ENCODE measurements at places on chromosomes 13 and 19. TPM values are rescaled to one million over a fixed set of nuclear protein-coding genes. Genes with fewer than 3 reads are reported as not detected.

KLK12 gene
- not detected for total RNA-seq

SWSAP1 gene
- 0.50 TPM for total RNA-seq

ZNF431 gene
- 1.5 TPM for total RNA-seq

SIGLEC11 gene
- not detected for total RNA-seq

PGLYRP1 gene
- not detected for total RNA-seq

FFAR1 gene
- total RNA-seq, result not detected

GRCh38 chr13:24008679-24009078 lies 111.4 kb upstream of the C1QTNF9B start:
- no peak for DNase-seq

- no peak for DNase-seq
Measured at GRCh38 chr19:43620061-43621001, 902 bp upstream of the ZNF428 start.

DNA sequence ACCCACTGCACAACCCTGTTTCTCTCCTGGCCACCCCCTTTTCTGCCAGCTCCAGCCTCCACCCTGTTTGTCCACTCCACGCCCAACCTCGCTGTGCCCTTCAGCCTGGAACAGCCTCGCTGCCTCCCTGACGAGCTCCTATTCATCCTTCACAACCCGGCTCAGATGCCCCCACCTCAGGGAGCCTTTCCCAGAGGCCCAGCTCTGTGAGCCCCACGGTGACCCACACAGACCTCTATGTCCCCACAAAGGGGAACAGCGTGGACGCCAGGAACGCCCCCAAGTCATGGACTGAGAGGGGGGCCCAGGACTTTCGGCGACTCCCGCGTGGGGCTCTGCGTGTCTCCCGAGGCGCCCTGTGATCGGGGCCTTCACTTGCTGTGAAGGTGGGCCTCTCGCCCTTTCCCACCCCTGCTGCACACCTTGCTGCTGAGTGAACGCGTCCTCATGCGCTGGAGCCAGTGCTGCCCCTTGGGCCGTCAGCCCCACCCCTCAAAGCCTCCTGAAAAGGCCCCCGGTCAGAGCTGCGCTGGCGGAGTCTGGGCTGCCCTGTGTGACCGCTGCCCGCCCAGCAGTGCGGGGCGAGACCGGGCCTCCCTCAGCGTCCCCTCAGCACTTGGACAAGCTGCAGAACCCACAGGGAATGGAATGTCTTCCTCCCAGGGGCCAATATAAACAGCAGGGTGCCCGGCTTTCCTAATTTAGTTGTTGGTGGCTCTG lies 40.0 kb downstream of the ADPRHL1 start:
- DNase-seq, result peak; percentile 52

DNA sequence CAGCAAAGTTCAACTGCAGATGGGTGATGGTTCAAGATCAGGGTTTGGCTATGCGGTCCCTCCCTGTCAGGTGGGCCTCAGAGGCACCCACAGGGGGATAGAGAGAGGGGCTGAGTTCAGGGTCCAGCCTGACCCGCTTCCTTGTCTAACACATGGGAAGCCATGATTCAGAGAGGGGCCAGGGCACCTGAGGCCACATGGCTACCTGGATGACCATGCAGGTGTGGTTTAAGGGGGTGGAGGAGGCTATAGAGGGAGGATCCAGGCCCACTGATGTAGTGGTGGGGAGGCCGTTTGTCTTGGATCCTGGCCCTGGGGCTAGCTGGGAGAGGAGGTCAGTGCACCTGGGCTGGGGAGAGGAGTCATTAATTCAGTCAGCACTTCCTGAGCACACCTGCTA lies 56.7 kb downstream of the ZNF536 start:
- DNase-seq, result no peak

DNA sequence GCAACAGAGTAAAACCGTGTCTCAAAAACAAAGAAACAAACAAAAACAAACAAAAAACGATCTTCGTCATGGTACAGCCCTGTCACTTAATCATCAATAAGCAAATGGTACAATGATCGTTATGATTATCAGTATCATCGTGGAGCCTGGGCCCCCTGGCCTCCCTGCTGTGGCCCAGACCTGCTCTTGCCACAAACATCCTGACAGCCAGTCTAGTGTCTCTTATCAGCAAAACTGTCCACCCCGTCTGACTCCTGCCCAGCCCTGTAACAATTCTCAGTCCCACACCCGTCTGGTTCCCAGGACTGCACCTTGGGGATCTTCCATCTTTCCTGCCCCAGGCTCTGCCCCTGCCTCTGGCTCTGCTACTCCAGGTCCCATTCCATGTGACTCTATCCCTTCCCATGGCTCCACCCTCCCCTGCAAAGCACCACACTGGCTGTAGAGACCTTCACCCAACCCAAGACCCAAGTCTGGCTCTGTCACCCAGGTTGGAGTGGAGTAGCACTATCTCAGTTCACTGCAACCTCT lies 5.7 kb downstream of the ZNF653 start:
- no peak for DNase-seq

- no peak for DNase-seq
Measured at GRCh38 chr19:19429361-19429760, 23.9 kb downstream of the GATAD2A start.

DNA sequence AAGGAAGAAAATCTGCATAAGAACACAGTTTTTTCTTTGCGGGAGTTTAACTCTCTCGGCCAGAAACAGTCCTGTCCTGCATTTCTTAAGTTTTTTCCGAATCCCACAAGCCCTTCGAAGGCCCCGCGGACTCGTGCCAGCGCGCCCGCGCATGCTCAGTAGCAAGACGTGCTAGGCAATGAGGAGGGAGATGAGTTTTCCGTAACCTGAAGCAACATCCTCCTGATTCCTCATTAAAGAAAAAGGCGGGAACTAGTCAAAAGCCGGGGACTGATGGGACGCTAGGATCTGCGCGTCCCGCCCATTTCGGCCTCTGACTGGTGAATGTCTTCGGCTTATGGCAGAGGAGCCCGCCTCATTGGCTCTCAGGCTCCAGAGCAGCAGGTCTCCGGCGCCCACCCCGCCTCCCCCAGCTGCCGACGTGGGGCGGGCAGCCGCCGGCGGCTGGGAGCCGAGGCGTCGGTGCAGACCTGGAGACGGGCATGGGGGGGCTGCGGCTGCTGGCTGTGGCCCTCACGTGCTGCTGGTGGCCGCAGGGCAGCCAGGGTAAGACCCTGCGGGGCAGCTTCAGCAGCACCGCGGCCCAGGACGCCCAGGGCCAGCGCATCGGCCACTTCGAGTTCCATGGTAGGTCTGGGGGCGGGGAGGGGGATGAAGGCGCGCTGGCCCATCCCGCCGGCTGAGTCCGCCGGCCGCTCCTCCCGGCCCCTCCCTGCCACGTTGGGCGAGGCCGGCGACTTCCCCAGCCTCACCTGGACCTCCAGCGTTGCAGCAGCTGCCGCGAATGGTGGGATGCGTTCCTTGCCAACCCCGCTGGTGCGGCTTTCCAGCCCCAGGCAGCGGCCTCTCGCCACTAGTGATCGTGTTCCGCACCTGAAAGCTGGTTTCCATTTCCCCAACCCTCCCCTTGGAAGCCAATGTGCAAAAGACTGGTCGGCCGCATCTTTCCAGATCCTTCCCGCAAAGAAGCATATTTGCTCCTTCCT lies at the start of gene GPR180:
Gene GPR180, plus strand, starts transcription at position 412 of the 986 bp plus-strand sequence. Its CDS starts 71 bp downstream, at position 483.
- DNase-seq, result peak; percentile 100

DNA sequence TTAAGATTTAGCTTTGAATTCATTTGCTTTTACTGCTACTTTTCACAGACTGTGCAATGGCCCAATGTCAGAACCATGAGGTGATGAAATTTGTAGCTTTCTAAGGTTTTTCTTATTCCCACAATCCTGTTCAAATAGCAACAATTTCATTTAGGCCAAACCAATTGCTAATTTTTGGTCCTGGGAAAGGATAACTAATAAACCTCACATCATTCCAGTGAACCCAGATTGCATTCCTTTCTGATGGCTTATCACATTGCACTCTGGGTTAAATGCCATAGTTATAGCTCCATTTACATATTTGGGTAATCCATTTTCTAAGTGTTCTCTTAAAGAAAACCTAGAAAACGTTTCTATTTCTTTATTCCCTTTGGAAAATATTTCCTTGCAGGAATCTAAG lies 22.9 kb upstream of the POMP start:
- DNase-seq, result peak; percentile 60

Measured in fibroblast of lung (primary cell).